LNCaP clone FGC (cell line): ENCODE measurements at places on chromosomes 2 and 18.

DNA sequence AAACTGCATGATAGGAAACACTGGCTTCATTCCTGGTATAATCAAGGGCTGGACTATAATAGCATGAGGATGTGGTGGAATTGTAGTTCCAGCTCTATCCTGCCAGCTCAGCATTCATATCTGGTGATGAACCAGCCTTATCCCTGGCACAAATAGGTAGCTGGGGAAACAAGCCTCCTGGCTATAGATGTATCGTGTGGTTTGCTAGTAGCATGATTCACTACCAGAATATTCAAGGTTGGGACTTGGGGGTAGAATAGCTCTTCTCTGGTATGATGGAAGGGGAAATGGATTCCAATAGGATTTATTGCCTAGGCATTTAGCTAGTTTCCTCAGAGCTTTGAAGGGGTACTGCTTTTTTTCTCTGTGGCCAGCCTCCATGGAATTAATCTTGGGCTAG, 532.8 kb downstream of the FBXO15 start:
- no peak for DNase-seq

DNA sequence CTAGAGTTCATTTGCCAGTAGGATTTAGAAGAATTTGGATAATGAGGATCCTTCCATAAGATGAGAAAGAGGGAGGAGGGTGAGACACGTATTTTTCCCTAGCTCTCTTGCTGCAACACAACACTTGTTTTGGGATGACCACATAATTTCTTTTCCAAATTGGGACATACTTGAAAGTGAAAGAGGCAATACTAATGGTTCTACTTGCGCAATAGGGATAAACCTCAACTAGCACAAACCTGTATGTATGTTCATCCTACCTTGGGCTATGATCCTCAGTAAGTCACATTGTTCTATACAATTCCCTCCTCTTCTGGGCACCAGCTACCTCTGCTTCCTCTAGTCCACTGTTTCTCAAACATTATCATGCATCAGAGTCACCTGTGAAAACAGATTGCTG, 1208.8 kb upstream of the LRRTM1 start:
- DNase-seq, result no peak

DNA sequence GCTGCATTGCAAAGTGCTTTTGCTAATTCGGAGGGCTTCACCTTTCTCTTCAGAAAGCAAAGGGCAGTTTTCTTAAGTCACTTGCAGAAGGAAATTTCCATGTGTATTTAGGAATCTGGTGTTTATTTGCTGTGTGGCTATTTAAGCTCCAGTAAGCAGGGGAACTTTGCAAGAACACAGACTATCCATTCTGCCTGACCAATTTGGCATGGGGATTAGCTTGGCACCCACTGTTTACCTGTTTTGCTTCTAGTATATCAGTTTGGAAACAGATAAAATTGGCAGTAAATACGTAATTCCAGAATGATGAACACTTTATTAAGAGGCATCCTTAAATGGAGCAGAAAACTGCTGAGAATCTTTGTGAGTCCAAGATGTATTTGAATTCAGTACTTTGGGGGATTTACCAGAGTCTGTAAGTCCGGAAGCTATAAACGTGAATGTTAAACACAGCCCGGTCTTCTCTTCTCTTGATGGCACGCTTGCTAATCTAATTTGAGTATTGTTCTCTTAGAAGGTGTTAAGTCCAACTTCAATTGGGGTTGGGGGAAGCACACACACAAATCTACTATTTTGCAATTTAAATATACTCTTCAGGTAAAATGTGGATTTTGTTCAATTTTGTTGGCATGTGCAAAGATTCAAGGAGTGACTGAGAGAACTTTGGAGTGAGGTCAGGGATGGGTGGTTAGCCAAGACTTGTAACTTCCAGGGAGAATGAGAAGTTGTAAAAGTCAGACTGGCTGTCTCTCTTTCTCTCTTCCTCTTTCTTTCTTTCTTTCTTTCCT, 650 bp downstream of the ACKR3 start:
- DNase-seq, result no peak

DNA sequence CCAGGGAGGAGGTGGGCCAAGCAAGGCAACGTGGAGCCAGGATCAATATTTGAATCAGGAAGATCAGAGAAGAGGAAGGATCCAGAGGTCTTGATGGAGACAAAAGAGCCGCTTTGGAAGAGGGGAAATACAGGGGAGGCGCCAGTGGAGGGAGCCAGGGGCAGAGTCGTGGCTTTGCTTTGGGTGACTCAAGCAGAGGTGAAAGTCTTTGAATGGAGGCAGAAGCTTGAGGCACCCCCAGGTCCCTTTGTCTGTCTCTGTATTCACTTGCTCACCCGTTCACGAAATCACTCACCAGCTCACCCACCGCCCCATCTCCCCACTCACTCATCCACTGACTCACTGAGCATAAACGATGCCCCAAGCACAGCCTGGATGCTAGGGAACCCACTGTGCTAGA, 134.1 kb downstream of the ACOXL start:
- no peak for DNase-seq

GRCh38 chr2:122754561-122754960, 999.1 kb downstream of the TSN start:
- no peak for DNase-seq

GRCh38 chr18:3248062-3248657, 559 bp downstream of the MYL12A start:
- DNase-seq, result no peak

GRCh38 chr2:32805104-32806095, 141.4 kb upstream of the LTBP1 start:
- DNase-seq, result no peak

- DNase-seq, result no peak
These were observed 95.7 kb upstream of the SLC39A10 start for GRCh38 chr2:195561116-195561921.
